ENCODE measurements at places on chromosomes 7 and 10.
A peak's percentile ranks its signal among the peaks of the same experiment; 100 is the strongest.

GRCh38 chr10:28541717-28542365 is 8.9 kb downstream of the WAC start:
- no peak for DNase-seq

DNA sequence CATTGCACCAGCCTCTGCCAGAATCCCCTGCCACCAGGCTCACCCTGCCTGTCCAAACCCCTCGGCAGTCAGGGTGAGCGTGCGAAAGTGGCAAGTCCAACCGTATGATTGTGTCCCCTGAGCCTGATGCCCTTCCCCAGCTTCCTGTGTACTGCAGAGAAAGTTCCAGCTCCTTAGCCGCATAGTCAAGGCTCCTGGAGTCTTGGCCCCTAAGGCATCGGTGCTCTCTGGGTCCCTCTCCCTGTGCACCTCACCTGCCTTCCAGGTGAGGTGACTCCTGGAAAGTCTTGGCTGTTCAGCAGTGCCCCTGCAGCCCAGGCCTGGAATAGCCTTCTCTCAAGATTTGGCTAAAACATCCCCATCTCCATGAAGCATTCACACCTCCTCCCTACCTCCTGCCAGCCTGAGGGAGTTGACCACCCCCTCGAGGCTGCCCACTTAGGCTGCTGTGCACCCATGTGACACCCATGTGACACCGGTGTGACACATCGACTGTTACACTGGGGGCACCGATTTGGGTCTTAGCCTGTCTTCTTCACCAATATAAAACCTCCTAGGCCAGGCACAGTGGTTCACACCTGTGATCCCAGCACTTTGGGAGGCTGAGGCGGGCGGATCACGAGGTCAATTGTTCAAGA is 56.1 kb upstream of the ELN start:
- no peak for DNase-seq

- DNase-seq, result no peak
Observed at GRCh38 chr7:42232275-42232674, 4.7 kb downstream of the GLI3 start.

DNA sequence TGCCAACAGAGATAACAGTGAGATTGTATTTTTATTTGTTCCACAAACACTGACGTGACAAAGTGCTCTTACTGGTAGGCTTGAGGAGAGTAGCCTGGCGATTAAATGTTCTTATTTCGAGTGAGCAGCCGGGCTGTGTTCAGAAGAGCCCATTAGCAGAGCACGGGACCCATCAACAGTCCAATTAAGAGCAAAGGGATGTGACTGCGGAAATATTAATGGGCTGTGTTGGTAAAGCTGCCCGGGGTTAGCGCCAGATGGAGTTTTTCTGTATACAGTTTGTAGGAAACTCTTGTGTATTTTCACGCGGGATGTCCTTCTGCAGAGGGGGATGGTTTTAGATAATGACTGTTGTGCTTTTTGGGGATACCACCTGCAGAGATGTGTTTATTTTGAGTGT is 104.3 kb downstream of the KIAA1217 start:
- DNase-seq, result no peak

GRCh38 chr7:123599766-123600165 is 1.9 kb upstream of the ASB15 start:
- no peak for DNase-seq

DNA sequence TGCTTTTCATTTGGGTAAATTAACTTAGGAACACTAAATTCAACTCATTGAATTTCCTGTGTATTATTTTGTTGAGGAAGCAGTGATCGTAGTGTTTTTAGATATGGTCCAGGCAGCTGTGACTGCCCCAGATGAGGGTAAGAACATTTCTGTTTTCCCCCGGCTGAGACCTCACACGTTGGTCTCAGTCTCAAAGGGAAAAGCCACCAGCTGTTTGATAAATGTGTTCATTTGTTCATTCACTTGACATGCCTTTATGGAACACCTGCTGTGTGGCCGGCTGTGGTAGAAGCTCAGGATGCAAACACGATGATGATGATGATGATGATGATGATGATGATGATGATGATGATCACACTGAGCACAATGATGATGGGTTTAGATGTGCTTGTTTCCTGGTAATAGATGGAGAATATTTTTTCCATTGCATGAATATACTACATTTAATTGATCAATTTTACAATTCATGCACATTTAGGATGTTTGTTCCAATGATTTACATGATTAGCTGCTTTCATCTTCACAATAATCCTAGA is 125.6 kb upstream of the ZNF32 start:
- DNase-seq, result no peak

DNA sequence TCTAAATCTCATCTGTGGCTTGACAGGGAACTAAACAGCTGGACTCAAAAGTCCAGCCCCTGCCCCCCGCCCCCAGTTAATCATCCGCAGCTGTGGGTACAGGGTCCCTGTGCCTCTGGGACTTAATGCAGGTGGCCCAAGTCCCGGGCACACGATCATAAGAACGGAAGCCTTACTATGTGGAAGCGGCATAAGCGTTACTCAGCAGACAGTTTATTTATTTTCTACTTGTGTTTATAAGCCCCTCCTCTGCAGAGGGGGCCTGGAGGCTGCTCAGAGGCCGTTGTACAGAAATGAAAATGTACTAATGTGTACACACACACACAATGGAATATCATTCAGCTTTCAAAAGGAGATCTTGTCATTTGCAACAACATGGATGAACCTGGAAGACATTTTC is 158.0 kb upstream of the TNS3 start:
- no peak for DNase-seq

GRCh38 chr7:69992938-69993337 is 394.7 kb downstream of the AUTS2 start:
- no peak for DNase-seq

DNA sequence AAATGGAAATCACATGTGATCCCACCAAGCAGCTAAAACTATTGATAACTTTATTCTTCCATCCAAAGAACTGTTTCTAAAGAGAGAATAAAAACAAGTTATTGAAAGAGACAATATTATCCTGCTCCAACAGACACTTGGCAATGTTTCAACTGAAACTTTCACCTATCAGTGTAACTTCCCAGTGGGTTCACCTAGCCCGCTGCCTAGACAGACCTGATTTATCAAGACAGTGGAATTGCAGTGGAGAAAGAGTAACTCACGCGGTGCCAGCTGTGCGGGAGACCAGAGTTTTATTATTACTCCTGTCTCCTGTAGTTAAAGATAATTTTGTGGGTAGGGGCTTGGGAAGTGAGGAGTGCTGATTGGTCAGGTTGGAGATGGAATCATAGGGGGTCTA is 199.8 kb downstream of the AHR start:
- DNase-seq, result no peak

DNA sequence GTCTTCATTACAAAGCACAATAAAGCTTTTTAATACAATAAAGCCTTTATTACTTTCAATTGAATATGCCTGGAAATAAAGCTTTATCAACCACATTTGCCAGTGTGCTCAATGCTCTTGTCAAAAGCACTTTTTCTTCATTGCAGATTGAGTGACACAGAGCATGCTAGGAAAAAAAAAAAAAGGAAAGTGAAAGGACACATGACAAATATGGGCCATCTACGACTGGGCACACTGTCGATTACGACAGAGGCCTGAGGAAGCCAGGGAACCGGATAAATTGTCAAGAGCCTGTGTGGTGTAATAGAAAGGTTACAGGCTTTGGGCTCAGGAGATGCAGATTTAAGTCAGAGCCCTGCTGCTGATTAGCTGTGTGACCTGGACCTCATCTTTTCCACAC is 84.8 kb upstream of the LRGUK start:
- no peak for DNase-seq

DNA sequence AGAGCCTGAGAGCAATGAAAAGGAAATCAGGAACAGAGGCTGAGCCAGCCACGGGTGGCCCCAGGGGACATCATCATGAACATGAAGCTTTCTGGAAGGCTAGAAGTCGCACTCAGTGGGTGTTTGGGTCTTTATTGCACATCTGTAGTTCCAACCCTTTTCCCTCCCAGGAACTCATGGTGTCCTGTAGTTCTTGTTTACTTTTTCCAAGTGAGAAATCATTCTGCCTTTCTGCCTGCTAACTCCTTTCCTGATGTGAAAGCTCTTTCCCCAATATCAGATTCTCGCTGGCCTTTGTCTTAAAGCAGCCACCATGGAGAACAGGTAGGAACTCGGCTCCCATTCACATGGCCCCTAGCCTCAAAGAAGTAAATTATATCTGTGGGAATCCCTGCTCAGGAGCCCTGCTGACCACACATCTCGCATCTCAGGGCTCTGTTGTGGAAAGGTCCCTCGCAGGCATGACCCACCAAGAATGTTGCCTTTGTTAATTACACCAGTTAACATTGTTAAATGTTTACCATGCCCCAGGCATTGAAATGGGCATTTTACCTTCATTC is 542.7 kb downstream of the TNS3 start:
- no peak for DNase-seq

DNA sequence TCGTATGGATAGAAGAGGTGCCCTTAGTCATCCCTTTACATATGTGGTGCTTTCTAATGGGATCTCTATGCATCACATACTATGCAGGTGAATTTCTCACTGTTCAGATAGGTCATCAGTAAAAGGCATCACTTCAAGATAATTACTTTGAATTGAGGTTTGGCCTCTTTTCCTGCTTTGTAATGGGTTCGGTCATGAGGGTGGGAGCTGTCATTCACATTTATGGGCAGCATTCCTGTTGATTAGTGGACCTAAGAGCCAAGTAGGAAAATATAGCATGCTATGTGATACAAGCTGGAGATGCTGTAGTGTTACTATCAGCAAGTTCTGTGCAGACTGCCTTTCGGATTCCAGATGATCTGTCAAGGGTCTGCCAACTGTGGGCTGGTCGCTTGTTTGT is 156.3 kb downstream of the LCOR start:
- no peak for DNase-seq

GRCh38 chr10:11194859-11195586 is 177.4 kb downstream of the CELF2 start:
- no peak for DNase-seq

DNA sequence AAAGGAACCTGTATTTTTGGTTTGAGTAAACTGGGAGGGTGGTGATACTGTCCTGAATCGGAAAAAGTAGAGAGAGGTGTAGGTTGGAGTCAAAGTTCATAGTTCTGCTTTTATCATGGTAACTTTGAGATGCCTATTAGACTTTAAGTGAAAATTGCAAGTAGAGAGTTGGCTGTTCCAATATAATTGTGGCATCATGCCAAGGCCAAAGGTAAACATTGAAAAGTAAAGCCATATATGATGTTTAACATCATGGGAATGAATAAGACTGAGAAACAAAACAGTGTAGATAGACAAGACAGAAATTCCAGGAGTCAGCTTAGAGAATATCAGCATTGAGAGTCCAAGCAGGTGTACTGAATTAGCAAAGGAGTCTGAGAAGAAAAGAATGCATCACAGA is 570.9 kb downstream of the HTR7 start:
- DNase-seq, result no peak

- no peak for DNase-seq
Observed at GRCh38 chr10:50653142-50653541, 29.4 kb upstream of the SGMS1 start.

- DNase-seq, result no peak
Observed at GRCh38 chr7:31125171-31125570, 73.1 kb downstream of the ADCYAP1R1 start.

GRCh38 chr10:122648599-122649428 is 50.8 kb downstream of the C10orf120 start:
- DNase-seq, result peak; percentile 15

- DNase-seq, result no peak
Observed at GRCh38 chr10:70908406-70909296, 20.3 kb upstream of the PCBD1 start.

DNA sequence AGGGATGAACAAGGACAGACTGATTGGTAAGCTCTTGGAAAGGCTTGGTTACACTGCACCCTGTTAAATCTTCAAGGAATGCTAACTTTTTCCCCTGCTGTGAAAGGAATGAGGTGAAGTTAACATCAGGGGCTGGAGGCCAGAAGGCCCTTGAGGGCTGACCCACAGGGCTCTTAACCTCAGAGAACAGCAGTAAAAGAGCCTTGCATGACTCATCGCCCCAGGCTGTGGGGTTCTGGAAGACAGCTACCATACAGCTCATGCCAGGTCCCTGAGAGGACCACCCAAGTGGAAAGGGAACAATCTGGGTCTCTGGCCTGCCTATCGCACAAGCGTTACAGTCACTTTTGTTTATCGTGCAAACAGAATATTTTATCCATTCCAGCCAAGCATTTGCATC is 54.4 kb downstream of the CYP2C9 start:
- no peak for DNase-seq

All from NCI-H2081 (cell line).